RCC 7860 (cell line): ENCODE measurements at places on chromosomes 1 and 21.
A peak's percentile ranks its signal among the peaks of the same experiment; 100 is the strongest.

GRCh38 chr1:52723260-52723659, 3.0 kb upstream of the ZYG11B start:
- no peak for DNase-seq

DNA sequence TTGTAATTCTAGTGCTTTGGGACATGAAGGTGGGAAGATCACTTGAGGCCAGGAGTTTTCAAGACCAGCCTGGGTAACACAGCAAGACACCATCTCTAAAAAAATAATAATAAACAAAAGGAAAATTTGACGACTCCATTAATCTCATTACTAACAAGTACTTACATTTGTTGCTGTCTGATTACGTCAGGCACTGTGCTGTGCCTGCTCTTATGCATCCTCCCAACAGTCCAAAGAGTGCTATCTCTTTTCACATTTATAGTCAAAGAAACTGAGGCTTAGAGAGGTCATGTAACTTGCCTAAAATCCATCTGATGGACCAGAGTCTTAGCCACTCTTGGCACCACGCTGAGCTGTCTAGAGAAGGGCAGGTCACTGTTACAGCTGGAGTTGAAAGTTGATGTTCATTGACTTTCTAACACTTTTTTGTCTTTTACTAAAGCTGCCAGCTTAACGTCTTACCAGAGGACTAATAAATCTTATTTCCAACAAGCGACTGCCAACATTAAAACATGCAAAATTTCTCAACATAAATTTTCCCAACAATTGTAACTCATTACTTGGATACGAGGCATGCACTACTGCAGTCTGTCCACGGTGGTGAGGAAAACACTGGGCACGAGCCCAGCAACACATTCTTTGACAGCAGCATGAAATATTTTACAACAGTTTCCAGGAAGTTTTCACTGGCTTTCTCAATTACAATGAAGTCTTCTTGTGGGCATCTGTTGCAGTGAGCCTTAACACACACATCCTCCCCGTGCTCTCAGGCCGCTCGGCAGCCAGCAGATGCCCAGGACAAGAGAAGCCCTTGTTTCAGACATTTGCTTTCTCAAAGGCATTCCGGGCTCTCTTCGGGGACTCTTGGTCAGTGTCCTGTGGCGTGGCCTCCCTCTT, 262.9 kb upstream of the PROX1 start:
- no peak for DNase-seq

GRCh38 chr1:146031476-146031875, 9.9 kb upstream of the HJV start:
- DNase-seq: no peak

GRCh38 chr1:201825245-201825644, 3.7 kb upstream of the IPO9 start:
- no peak for DNase-seq

- DNase-seq: peak; percentile 96
Measured at GRCh38 chr1:119279456-119280381, 88.9 kb upstream of the HAO2 start.

DNA sequence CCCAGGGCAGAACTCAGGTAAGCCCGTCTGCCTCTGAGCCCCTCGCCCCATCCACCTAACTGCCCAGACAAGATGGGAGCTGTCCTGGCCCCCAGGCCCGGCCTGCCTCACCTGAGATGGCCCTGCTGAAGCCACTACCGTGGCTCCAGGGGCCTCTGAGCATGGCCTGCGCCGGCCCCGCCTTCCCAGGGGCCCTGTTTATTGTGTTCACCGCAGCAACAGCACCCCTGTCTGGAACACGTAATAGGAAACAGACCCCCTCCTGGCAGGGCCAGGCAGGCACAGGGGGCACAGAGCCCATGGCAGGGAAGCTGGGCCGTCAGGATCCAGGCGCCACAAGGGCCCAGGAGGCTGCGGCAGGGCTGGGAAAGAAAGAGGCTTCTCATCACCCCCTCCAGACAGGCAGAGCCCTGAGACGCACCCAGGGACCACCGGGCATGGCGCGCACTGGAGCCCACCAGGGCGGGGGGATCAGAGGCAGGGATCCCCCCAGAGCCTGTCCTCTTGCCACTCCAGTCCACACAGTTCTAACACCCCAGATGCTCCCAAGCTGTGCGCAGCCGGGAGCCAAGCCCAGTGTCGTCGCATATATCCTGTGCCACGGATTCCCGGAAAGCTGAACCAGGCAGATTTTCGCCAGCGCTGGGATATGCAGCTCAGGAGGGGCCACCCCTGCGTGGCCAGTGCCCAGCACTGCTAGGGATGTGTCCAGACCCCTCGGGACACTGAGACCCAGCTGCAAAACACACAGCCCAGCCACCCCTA, 62.6 kb downstream of the ARHGEF16 start:
- no peak for DNase-seq

GRCh38 chr1:109527846-109528695, 11.6 kb upstream of the GPR61 start:
- DNase-seq: no peak

DNA sequence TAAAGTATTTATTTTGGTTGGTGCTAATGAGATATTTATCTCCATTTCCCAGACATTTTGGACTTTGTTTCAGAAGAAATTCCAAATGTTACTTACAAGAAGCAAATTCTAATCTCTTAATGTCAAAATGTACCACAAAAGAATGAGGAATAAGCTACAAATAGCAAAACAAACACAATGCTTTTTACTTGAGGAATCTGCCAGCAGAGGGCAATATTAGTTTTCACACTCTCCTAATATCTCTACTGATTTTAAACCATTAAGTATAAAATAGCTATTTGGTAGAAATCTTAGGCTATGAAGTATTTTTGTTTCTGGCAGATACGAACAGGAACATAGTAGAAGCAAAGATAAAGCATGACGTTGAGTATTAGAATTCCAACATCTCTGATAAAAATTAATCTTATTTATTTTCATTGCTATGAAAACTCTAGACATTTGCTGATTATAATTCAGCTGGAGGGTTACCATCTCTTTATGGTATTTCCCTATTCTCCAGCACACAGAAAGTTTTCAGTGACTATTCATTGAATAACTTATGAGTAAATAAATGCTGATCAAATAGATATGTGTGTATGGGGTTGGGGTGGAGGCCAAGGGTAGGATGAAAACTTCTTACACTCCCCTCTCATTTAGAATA, 13.4 kb upstream of the HMCN1 start:
- no peak for DNase-seq

DNA sequence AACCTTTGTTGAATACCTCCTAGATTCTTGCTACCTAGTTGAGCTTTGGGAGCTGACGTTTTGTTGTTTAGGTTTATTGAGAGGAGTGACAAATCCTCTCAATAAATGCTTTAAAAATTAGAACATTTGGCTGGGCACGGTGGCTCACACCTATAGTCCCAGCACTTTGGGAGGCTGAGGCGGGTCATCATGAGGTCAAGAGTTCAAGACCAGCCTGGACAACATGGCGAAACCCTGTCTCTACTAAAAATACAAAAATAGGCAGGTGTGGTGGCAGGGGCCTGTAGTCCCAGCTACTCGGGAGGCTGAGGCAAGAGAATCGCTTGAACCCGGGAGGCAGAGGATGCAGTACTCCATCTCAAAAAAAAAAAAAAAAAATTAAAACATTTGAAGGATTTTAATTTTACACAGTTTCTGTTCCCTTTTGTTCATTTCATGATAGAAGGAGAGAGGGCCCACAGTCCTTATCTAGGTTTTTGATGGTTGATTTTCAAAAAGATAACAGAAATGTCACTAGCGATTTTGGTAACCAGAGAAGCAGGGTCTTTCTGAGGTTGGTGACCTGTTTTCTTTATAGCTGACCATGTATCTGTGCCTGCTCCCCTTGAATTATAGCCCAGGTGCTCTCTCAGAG, 44.2 kb upstream of the PIGV start:
- DNase-seq: no peak

- DNase-seq: no peak
Measured at GRCh38 chr1:81044708-81045107, 756.0 kb upstream of the ADGRL2 start.

GRCh38 chr1:240998441-240999015, 358.5 kb downstream of the RGS7 start:
- DNase-seq: no peak

DNA sequence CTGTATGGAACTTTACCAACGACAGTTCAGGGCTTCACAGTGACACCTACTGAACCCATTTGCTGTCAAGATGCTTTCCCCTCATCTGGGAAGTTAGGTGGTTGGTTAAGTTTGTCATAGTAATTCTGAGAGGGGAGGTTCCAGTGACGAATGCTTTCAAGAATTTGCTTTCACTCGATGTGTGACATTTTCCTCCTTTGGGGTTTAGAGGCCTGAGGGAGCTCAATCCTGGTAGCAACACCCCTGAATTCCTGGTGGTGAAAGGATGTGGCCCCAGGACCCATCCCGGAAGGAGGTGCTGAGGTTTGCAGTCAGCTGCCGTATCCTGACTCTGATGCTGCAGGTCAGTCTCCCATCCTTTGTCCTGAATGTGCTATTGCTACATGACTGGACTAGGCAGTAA, 2.8 kb downstream of the PIGV start:
- DNase-seq: no peak

- DNase-seq: no peak
Measured at GRCh38 chr1:45009956-45010854, 919 bp downstream of the HECTD3 start.

GRCh38 chr1:19758227-19758830, 41.4 kb downstream of the TMCO4 start:
- peak; percentile 81 for DNase-seq

DNA sequence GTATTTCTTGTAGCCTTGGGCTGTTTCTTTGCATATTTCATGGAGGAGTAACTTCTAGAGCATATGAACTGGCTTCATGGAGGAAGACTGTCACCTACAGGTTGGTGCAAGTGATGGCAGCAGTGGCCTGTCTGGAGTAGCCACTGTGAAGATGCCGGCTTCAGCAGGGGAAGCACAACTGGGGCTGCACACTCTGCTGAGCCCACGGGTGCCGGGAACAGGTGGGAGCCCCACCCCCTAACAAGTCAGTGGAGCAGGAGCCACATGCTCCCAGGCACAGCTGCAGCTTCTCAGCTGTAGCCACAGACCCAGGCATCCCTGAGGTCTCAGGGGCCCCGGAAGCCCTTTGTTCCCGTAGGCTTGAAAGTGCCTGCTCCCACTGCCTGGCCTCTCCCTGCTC, 43.2 kb upstream of the C1orf185 start:
- no peak for DNase-seq

DNA sequence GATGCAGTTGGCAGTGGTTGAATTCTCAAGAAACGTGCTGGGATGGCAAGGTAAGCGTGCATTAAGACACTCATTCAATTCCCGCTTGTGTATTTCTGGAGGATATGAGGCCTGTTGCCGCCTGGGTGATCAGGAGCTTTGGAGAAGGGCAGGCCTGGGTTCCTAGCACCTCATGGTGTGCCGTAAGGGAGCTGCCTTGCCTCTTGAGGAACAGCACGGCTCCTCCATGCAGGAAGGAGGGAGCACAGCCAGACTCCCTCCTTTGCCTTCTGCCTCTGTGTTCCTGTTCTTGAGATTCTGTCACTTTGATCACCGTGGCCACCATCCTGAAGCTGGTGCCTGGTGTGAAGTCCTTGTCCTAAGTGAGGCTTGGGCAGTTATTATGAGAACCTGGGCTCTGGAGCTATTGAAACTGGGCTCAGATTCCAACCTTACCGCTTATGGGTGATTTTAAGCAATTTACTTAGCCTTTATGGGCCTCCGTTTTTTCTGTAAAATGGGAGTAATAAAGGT, 18.3 kb downstream of the SLFNL1 start:
- no peak for DNase-seq

GRCh38 chr1:11749203-11749689, 12.7 kb upstream of the C1orf167 start:
- peak; percentile 39 for DNase-seq

- DNase-seq: no peak
Measured at GRCh38 chr1:185397183-185397582, 80.1 kb upstream of the IVNS1ABP start.
